Stimulated activated CD8-positive, alpha-beta memory T cell treated with anti-CD3 and anti-CD28 coated beads, Interleukin-15, amount 100 ng/mL, for 24 hours (primary cell): ENCODE measurements at places on chromosomes 4 and X.

DNA sequence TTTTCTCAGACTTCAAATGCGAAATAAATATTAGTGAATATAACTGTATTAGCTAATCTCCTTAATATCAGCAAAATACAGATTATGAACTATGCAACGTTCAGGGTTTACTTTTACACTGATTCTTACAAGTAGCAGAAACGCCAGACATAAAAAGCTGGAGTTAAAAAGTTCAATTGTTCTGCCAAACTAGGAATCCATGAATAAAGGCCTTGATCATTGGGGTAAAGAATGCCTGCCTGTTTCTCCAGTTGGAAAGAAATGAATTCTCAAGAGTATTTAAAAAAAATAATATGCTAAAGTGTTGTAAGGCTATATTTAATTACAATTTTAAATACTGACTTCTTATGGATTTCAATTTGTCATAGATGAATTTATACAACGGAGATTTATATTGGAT, 612.2 kb downstream of the DMD start:
- DNase-seq: no peak

DNA sequence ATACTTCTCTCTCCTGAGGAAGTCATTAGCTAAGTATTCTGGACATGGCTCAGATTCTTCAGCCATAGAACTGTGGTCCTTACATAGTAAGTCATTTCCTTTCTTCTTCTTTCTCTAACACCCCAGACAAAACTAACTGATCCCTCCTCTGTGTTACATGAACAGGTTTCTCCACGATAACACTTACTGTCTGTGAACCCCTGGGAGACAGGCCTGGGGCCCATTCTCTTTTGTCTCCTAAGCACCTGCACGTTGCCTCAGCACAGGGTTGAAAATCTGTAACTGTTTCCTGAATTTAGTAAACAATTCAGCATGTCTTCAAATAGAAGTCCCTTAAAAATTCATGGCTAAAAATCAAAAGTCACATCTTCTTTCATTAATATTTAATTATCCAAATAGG, 24.7 kb downstream of the APBB2 start:
- DNase-seq: no peak

- DNase-seq: no peak
Measured at GRCh38 chrX:145923376-145923775, 105.7 kb downstream of the SLITRK2 start.

DNA sequence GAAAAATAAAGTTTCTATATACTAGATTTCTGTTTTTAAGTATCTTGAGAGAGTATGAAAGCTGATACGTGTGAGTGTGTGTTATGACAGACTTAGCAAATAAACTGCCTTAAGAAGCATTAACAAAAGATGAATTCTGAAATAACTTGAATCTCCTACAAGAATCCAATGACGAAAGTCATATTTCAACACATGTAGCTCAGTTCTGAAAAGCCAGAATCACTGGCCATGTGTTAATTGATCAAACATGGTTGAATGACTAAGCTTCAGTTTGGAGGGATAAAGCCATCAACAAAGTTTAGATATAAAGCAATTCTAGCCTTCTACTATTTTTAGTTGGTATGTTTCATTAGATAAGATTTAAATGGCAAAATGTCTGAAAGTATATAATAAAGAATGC, 88.5 kb upstream of the ETNPPL start:
- DNase-seq: no peak

DNA sequence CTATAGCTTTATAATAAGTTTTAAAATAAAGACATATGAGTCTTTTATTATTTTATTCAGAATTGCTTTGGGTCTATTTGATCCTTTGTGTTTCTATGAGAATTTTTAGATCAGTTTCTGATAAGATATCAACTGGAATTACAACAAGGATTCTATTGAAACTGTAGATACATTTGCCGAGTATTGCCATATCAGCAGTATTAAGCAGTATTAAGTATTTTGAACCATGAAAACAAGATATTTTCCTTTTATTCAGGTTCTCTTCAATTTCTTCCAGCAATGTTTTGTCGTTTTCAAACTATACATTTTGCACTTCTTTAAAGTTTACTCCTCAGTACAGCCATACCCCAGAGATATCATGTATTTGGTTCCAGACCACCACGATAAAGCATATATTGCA, 598.8 kb downstream of the DACH2 start:
- DNase-seq: no peak

GRCh38 chrX:138150709-138151108, 560.8 kb downstream of the FGF13 start:
- DNase-seq: no peak

- DNase-seq: no peak
Measured at GRCh38 chr4:146520896-146521540, 722 bp downstream of the SLC10A7 start.

DNA sequence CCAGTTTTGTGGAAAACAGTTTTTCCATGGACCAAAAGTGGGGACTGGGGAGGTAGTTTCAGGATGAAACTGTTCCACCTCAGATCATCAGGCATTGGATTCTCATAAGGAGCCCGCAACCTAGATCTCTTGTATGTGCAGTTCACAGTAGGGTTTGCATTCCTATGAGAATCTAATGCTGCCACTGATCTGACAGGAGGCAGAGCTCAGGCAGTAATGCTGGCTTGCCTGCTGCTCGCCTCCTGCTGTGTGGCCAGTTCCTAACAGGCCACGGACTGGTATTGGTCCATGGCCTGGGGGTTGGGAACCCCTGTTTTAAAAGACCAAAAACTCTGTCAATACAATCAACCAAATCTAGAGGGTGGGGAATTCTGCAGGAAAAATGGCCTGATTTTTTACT, 100.0 kb upstream of the EOLA2 start:
- no peak for DNase-seq

GRCh38 chrX:71619193-71619592, 882 bp upstream of the CXCR3 start:
- no peak for DNase-seq

DNA sequence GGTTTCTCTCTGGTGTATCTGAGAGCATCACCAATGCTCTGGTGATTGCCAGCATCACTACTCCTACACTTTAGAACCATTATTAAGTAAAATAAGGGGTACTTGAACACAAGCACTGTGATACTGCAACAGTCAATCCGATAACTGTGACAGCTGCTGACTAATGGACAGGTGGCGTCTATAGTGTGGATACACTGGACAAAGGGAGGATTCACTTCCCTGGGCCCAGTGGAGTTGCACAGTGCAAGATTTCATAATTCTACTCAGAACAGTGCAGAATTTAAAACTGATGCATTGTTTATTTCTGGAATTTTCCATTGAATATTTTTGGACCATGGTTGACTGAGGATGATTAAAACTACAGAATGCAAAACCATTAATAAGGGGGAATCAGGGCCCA, 97.8 kb downstream of the SHROOM3 start:
- no peak for DNase-seq

- DNase-seq: no peak
Measured at GRCh38 chr4:180528003-180528402, 1715.2 kb upstream of the TENM3 start.

GRCh38 chrX:146934256-146934655, 119.7 kb upstream of the CXorf51A start:
- DNase-seq: no peak

- no peak for DNase-seq
Measured at GRCh38 chr4:36310793-36311192, 29.4 kb downstream of the DTHD1 start.

GRCh38 chrX:56986138-56986537, 9.2 kb downstream of the SPIN3 start:
- DNase-seq: no peak

DNA sequence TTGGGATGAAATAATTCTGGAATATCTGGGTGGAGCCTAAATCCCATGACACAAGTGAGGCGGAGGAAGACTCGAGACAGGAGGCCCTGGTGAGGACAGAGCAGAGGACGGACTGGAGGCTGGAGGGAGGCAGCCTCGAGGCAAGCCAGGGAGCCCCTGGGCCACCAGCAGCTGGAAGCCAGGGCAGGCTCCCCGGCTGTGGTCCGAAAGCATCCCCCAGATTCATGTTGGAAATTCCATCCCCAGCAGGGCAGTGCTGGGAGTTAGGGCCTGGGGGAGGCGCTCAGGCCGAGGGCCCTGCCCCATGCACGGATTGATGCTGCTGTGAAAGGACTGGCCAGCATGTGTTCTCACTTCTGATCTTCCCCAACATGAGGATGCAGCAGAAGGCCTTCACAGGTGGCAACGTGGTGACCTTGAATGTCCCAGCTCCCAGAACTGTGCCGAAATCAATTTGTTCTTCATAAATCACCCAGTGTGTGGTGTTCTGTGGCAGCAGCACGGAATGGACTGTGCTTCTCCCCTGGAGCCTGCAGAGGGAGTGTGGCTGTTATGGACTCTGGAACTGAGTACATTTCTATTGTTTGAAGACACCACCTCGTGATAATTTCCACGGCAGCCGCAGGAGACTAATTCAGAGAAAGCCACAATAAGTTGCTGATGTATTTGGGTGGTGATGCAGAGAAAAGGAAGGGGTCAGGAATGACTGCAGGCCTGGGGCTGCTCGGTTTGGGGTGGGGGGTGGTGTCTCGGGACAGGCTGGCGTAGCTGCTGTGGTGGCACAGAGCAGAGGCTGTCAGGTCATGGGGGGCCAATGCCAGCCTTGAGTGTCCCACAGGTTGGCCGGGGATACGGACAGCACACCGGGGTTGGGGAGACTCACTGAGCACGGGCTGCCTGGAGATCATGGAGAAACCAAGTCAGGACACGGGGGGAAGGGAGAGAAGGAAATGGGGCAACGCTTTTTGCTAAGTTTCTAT, 56.9 kb downstream of the PCGF3 start:
- DNase-seq: no peak

GRCh38 chr4:66091786-66092185, 421.5 kb upstream of the EPHA5 start:
- DNase-seq: no peak

- DNase-seq: no peak
Measured at GRCh38 chr4:183276106-183276505, 44.0 kb downstream of the CLDN22 start.

DNA sequence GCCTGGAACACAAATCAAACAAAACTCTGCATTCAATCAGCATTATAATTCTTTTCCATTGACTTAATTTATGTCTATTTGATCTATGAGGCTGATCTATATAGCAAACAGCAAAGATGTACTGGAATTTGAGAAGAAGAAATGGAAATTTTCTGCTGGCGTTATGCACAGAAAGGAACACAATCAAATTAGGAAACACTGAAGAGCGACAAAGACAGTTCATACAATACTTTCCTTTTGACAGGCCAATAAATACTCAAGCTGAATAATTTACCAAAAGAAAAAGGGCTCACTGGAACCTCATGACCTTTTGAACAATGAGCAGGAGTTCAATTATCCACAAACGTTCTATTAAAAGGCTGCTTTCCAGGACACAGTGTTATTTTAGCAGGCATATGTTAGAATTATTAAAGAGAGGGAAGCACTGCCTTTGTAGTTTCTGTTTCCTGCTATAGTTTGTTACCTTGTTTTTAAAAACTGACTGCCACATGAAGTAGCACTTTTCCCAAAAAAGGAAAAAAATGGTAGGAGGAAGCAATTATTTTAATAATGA, 8.1 kb downstream of the PDHA2 start:
- DNase-seq: no peak

- no peak for DNase-seq
Measured at GRCh38 chrX:110318664-110318968, 731 bp upstream of the AMMECR1 start.

- DNase-seq: no peak
Measured at GRCh38 chr4:188396037-188396436, 256.8 kb downstream of the TRIML1 start.

DNA sequence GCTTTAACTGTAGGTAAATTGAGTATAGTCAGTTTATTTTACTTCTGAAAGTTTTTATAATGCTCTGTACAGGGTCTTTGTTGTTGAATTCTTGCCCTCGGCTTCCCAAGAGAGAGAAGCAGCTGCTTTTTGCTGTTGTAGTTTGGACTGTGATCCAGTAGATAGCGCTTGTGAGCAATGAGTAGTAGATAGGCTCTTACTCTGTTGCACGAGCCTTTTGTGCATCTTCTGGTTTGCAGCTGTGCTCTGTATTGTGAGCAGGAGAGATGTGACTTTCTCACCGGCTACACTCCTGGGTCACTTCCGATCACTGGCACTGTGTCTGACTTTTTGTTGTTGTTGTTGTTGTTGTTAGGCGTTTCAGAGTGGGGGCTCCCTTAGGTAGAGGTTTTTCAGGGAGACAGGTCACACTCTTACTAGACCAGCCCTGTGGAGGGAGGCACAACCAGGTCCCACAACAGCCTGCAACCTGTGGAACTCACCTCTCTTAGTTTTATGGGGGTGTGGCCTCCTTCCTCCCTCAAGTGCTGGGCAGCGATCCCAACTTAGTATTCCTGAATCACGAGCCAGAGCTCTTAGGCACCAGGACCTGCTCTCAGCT, 822.1 kb upstream of the GALNTL6 start:
- DNase-seq: no peak

GRCh38 chrX:68831405-68832100, 2.7 kb downstream of the EFNB1 start:
- no peak for DNase-seq

- no peak for DNase-seq
Measured at GRCh38 chrX:1500701-1501624, 36.0 kb downstream of the P2RY8 start.

GRCh38 chrX:24253469-24253868, 60.4 kb downstream of the SUPT20HL2 start:
- no peak for DNase-seq

GRCh38 chrX:136608295-136608933, 39.5 kb upstream of the CD40LG start:
- DNase-seq: no peak

DNA sequence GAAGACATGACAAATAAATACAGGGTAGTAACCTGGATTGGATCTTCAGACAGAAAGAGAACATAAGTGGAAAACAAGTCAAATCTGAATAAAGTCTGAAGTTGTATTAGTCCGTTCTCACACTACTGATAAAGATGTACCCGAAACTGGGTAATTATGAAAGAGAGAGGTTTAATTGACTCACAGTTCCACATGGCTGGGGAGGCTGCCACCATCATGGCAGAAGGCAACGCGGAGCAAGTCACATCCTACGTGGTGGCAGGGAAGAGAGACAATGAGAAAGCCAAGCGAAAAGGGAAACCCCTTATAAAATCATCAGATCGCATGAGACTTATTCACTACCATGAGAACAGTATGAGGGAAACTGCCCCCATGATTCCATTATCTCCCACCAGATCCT, 82.8 kb downstream of the USP46 start:
- DNase-seq: no peak

GRCh38 chr4:3059943-3060342, 14.4 kb downstream of the HTT-AS start:
- no peak for DNase-seq

DNA sequence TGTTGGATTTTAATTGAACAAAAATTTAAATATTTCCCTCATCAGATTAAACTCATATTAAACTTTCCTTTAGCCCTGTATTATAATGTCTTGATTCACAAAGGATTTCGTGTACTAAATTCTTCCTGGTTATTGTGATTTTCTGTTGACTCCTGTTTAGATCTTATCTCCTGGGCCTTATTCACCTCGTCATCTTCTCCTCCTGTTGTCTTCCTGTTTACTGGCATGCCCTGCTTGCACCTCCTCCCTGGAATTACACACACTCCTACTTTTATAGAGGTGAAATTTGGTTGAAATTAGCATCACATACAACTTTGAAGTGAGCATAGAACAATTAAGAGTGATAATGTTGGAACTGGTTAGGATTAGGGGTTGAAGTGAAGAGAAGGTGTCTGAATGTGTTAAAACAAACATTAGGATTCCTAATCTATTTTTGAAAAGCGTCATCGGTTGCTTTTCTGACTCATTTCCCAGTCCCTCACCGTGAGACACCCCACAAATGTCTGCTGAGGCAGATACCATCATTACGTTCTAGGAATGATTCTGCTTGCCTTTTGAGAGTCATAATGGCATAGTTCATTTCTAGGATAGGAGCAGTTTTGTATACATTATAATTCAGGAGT, 32.5 kb downstream of the TLL1 start:
- no peak for DNase-seq
